ENCODE measurements at places on chromosomes 13 and 19.

- no peak for DNase-seq
Observed at GRCh38 chr13:111282425-111282824, 38.0 kb upstream of the TEX29 start.

GRCh38 chr19:583198-583967 lies 6.3 kb upstream of the HCN2 start:
- no peak for DNase-seq

DNA sequence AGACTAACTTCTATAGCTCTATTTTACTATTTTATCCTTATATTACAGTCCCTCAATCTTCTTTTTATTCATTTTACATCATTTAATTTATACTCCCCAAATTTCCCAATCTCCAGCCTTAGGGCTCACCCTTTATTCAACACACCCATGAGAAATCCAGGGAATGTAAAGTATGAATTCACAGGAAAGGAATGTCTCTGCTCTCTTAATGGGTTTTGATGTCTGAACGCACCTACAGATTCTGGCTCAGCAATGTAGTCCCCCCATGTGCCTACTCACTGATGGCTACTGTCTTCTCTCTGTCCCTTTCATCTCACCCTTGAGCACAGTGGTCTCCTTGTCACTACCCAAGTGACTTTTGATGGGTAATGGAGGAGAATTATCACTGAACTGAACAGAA lies 32.8 kb downstream of the TNFSF13B start:
- no peak for DNase-seq

- no peak for DNase-seq
Observed at GRCh38 chr13:33405371-33405770, 119.8 kb upstream of the STARD13 start.

GRCh38 chr13:21542563-21542962 lies 61.4 kb downstream of the MICU2 start:
- DNase-seq = no peak

DNA sequence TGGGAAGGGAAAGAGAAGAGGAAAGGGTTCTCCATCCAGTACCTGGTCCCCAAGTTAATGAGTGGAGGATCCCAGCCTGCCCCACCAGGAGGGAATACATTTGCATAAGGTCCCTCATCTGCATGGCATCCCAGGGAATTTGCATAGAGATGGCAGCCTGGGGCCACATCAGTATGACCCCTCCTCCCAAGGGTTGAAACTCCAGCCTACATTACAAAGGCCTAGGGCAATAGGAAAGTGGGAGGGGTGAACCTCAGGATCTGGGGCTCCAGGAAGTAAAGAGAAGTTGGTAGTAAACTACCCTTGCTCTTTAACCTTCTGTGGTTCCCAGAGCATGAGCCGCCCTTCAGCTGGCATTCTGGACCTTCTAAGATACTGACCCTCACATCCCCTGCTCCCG lies 6.8 kb upstream of the NECTIN2 start:
- no peak for DNase-seq

DNA sequence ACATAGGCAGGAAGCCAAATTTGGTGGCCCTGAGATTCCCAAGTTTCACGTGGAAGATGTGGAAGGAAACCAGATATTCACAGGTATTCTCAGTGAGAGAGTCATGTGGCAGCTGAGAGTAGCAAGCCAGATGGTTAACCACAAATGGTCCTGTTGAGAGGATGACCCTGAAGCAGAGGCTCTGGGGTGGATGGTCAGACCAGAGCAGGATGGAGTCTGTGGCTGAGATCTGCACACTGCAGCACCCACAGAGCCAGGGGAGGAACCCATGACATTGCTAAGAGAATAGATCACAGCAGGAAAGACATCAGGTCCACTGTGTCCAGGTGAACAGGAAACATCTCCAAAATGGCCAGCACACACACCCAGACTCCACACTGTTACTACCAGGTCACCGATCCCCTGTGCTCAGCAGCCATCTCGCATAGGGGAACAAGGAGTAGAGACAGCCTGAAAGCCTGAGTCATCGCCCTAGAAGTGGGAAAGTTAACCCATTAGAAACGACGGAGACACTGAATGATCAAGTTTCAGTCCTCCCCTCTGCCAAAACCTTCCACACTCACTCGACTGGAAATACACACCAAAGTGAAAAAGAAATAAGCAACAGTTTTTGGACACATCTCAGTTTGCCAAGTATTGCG lies 160.0 kb downstream of the RBM26 start:
- no peak for DNase-seq

- no peak for DNase-seq
Observed at GRCh38 chr19:51083181-51083580, 494 bp upstream of the KLK14 start.

DNA sequence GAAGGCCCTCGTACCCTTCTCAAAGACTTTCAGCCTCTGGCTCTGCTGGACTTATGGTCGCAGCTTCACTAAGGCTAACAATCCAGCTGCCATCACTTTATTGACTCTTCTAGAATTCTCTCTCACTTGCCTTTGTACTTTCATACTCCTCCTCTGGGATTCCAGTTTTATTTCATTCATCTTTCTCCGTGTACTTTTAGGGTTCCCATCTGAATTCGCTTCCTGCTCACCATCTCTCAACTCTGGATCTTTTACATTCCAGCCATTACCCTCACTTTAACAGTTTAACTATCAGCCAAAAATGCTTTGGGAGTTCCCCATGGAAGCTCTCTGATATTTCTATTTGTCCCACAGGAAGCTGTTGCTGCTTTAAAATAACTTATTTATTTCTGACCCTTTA lies 149.3 kb upstream of the KL start:
- no peak for DNase-seq

GRCh38 chr19:11783767-11784166 lies 14.6 kb upstream of the ZNF491 start:
- no peak for DNase-seq

DNA sequence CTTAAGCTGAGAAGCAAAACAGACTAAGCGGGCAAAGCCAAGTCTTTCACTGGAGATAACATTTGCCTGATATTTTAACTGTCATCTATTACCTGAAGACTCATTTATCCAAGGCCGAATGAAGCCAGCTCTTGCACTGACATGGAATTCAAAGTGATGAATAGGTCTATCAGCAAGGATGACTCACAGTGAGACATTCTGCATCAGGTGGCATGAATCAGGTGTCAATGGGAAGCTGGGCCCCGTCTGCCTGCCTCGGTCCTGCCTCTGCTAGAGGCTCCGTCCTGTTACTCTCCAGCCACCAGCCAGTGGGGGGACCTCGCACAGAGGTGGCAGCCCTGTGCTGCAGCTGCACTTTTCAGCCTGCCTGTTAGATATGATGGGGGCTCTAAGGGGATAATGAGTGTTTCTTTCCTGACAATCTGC lies 23.5 kb downstream of the STARD13 start:
- DNase-seq = no peak

DNA sequence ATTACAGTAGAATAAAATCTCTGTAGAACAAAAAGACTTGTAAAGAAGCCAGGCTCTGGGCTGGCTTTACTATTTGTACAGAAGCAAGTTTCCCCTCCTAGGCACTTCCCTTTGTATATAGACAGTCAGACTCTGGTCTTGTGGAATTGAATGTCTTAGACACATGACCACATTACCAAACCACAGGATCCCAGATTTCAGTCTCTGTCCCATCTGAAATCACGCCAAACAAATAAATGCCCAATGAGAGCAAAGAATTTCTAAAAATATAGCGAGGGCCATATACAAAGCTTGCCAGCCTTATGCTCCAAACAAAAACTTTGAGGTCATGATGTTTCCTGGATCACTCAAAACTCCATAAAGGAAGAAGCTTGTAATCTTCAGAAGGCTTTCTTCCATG lies 23.9 kb downstream of the CCDC70 start:
- no peak for DNase-seq

GRCh38 chr13:42899266-42899665 lies 92.8 kb downstream of the EPSTI1 start:
- DNase-seq = no peak

- no peak for DNase-seq
Observed at GRCh38 chr13:75787249-75787928, 151.3 kb downstream of the LMO7 start.

GRCh38 chr13:23460921-23461320 lies 27.4 kb upstream of the SACS start:
- DNase-seq = no peak

DNA sequence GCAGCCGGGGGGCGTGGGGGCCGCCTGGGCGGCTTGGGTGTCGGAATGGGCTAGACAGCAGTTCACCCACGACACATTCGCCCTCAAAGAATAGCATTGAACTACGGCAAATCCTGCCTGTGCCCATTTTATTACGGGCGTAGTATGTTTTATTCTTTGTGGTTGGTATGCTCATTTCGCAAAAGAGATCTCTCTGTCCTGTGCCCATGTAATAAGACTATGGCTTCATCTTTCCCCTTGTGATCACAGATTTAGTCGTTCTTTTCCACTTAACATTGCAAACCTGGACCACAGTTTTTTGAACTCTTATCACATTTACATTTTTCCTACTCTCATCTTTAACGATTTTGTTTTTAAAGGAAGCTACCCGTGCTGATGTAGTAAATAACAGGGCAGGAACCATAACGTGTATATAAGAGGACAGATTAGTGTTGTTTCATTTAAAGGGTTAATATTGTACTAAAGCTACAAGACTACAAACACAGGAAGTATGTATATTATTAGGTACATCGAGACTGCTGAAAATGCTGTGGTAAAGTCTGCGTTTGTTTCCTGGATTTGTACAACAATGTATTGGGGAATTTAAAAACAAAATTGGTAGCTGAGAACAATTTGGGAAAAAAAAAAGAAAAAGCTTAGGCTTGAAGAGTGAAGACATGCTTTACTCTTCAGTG lies 3.2 kb upstream of the MYCBP2 start:
- DNase-seq = no peak

- no peak for DNase-seq
Observed at GRCh38 chr13:50291611-50292010, 276.4 kb downstream of the KCNRG start.

- DNase-seq = no peak
Observed at GRCh38 chr13:41763782-41764181, 197.1 kb downstream of the VWA8 start.

GRCh38 chr13:92804926-92805325 lies 421.7 kb upstream of the GPC6 start:
- no peak for DNase-seq

DNA sequence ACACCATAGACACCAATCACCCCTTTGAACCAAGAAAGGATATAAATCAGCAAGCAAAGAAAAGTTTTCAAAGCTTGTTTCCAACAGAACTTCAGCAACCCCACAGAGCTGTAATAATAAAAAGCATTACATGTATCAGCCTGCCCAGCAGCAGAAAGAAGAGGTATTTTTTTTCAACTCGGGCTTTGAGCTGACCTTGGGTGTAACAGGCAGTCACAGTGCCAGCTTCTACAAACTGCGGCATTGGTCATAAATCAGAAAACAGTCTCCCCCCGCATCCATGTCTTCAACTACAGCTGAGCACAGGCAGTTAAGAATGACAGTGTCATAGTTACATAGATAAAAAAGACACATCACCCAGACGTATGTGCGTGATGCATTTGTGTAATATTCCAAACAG lies 671.0 kb upstream of the SLITRK1 start:
- no peak for DNase-seq

DNA sequence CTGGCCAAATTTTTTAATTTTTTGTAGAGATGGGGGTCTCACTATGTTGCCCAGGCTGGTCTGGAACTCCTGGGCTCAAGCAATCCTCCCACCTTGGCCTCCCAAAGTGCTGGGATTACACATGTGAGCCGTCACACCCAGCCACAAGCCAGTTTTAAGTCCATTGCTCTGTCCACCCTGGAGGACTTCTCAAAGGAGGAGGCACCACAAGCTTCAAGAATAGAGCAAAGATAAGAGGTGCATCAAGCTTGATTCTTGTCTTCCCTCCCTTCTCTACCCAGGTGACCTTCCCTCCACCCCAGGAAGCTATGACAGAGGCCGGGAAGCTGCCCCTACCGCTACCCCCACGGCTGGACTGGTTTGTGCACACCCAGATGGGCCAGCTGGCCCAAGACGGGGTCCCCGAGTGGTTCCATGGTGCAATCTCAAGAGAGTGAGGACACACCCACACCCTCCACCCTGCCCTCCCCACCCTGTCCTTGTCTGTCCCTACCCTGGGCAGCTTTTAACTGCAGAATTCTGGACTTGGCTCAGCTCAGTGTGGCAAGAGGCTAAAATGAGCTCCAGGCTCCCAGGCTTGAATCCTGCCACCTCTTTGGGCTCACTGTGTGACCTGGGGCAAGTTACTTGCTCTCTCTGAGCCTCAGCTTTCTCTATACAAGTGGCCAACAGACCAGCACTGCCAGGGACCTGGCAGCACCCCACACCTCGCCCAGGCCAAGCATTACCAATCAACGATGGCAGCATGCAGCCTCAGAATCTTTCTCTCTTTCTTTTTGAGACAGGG lies 5.2 kb downstream of the HSH2D start:
- DNase-seq = no peak

DNA sequence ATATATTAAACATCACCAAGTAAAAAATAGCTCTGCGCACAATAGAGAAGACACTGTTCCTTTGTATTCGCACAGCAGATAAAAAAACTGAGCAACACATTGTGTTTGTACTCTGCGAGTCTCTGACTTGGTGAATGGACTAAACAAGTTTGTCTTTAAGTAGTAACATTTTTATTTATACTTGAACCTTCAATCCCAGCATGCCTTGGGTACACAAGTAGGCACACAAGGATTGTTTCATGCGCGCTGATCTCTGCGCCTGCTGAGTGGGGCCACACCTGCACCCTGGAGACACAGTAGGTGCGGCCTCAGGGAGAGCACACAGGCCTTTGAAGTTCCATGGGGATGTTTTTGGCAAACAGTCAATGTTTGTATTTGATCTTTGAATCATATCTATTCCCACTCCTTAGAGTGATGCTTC lies 318.9 kb downstream of the MYO16 start:
- no peak for DNase-seq

DNA sequence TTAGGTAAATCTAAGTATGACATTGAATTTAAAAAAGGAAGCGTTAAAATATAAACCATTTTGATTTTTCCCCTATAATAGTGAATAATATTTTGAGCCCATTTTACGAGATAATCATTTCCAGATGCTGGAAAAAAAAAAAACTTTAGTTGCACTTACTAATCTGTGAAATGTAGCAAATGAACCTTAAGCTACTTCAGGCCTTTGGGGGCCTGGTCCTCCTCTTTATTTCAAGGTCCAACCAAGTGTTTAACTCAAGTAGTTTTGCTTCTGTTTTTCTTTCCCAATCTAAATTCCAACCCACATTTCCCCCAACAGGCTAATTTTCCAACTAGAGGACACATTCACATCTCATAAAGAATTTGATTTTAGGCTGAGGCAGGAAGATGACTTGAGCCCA lies 101.2 kb downstream of the TNFRSF19 start:
- no peak for DNase-seq

Measured in HAP-1 (cell line).